ENCODE measurements at places on chromosomes 4 and X. TPM values are rescaled to one million over a fixed set of nuclear protein-coding genes. Genes with fewer than 3 reads are reported as not detected.

The SLC25A31 gene
- total RNA-seq = not detected

The MAGEA3 gene
- not detected for total RNA-seq

The RGN gene
- 0.18 TPM for total RNA-seq

The EGF gene
- 4.2 TPM for total RNA-seq

The DIPK2B gene
- not detected for total RNA-seq

The ACOX3 gene
- 24.2 TPM for total RNA-seq

The CYBB gene
- not detected for total RNA-seq

The TAF7L gene
- total RNA-seq = 0.28 TPM

The LIAS gene
- total RNA-seq = 6.7 TPM

The CACNA1F gene
- not detected for total RNA-seq

The CD38 gene
- total RNA-seq = not detected

The ADGRG4 gene
- total RNA-seq = not detected

The IL1RAPL2 gene
- total RNA-seq = not detected

The ZFYVE28 gene
- 0.56 TPM for total RNA-seq

The FRYL gene
- total RNA-seq = 77.4 TPM

The CTSO gene
- 2.9 TPM for total RNA-seq

The STAG2 gene
- 71.2 TPM for total RNA-seq

The GAGE12H gene
- total RNA-seq = not detected

The STATH gene
- not detected for total RNA-seq

The TSR2 gene
- 8.8 TPM for total RNA-seq

Data from IMR-90 (cell line).